ENCODE measurements at places on chromosomes 2 and 18.

DNA sequence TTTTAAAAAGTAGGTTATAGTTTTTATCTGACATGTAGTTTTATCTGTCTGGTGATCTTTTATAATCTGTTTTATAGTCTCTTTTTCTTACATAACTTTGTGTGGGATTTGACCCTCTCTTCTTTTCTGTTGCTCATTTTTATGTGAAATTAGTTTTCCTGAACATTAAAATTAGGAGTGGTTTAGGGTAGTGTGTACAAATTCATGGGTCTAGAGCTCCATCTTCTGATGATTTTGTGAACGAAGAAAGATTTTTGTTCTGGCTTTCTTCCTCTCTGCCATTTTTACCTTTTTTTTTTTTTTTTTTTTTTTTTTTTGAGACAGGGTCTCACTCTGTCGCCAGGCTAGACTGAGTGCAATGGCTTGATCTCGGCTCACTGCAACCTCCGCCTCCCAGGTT is 46.6 kb downstream of the SLC30A6 start:
- DNase-seq = no peak

DNA sequence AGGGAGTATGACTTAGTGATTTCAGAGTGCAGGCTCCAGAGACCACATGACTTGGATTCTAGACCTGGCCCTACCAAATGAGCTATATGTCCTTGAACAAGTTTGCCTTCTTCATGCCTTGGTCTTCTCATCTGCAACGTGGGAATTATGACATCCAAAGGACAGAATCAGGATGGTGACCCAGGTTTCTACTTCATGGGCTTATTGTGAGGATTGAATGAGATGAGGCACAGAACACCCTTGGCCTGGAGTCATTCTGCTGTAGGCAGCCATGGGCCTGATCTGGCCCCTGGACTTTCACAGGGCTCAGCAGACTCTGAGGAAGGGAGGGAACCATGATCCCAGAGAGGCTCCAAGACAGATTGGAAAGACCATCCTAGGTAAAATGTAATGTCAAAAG is 85.6 kb upstream of the HAAO start:
- no peak for DNase-seq

- no peak for DNase-seq
Observed at GRCh38 chr2:112133344-112133743, 4.8 kb upstream of the FBLN7 start.

DNA sequence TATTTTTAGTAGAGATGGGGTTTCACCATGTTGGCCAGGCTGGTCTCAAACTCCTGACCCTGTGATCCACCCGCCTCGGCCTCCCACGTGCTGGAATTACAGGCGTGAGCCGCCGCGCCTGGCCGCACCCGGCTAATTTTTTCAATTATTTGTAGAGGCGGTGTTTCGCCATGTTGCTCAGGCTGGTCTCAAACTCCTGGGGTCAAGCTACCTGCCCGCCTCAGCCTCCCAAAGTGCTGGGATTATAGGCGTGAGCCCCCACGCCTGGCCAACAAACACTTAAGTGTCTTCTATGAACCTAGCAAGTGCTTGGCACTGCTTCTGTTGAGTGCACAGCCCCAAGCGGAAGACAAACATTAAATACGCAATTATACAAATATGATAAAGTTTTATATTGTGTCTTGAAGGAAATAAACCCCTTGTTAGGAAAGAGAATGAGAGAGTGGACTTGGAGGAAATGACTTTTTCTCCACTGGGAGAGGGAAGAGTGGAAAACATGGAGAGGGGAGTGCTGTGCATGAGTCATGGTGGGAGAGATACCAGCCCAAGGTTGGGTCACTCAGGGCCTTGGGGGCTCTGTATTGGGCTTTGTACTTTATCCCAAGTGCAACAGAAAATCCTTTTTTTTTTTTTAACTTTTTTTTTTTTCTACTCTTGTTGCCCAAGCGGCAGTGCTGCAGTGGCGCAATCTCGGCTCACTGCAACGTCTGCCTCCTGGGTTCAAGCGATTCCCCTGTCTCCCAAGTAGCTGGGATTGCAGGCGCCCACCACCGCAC is 41.4 kb upstream of the ACTR2 start:
- no peak for DNase-seq

- no peak for DNase-seq
Observed at GRCh38 chr18:3255611-3256165, 6.2 kb upstream of the MYL12B start.

- no peak for DNase-seq
Observed at GRCh38 chr2:203418271-203418670, 90.1 kb downstream of the ABI2 start.

GRCh38 chr18:63043516-63043915 is 276.1 kb downstream of the BCL2 start:
- no peak for DNase-seq

GRCh38 chr18:72833471-72833870 is 34.3 kb downstream of the NETO1 start:
- no peak for DNase-seq

DNA sequence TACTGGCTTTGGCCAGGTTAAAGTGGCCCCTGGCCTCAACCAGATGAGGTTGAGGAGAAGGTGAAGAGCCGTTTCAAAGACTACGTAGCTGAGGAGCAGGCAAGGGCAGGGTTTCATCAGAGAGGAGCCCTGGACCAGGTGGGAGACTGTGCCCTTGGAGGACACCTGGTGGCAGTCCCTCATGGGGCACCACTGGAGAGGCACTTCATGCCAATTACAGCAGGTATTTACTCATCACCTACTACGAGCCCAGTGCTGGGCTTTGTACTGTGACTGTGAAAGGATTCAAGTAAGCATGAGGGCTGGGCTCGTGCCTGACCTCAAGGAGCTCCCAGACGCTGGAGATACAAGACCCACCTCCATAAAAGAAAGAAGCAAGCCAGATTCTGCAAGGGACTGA is 37.6 kb downstream of the SMAD7 start:
- no peak for DNase-seq

- no peak for DNase-seq
Observed at GRCh38 chr18:63550068-63550467, 7.9 kb downstream of the SERPINB12 start.

GRCh38 chr2:237919593-237919992 is 47.2 kb upstream of the UBE2F start:
- DNase-seq = no peak

- DNase-seq = no peak
Observed at GRCh38 chr2:18829976-18830375, 240.6 kb upstream of the NT5C1B start.

GRCh38 chr2:199922856-199923255 is 11.8 kb downstream of the C2orf69 start:
- DNase-seq = no peak

DNA sequence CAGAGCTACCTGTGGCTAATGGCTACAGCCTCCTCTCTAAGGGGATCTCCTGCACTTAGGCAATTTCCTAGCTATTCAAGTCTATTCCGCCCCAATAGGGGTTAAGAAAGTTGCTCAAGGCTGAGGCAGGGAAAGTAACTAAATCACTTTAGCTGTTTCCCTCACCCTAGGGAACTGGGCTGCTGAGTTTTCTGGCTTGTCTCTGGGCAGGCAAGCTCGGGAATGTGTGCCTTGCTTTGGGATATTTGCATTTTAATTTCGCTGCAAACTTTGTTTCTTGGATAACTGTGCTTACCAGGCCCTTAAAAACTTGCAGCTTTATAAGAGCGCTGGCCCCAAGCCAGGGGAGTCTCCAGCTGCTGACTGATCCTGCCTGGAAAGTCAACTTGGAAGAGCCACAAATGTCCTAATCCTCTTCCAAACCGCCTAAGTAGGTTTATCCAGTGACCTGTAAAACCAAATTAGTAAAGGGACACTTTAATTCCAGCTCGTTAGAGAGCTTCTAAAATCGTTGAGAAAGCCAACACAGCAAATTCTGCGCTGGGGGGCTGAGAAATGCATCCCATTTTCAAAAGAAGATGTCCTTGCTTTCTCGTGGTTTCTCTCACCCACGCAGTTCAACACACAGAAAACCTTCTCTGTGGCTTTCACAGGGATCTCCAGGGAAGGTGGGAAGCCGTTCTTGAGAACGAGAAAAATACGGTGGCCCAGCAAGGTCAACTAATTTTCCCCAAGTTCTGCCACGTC is 59.5 kb upstream of the SP3 start:
- DNase-seq = no peak

- DNase-seq = peak; percentile 9
Observed at GRCh38 chr2:190277234-190278112, 42.2 kb downstream of the HIBCH start.

- DNase-seq = peak; percentile 15
Observed at GRCh38 chr2:57760381-57760801, 286.2 kb upstream of the VRK2 start.

DNA sequence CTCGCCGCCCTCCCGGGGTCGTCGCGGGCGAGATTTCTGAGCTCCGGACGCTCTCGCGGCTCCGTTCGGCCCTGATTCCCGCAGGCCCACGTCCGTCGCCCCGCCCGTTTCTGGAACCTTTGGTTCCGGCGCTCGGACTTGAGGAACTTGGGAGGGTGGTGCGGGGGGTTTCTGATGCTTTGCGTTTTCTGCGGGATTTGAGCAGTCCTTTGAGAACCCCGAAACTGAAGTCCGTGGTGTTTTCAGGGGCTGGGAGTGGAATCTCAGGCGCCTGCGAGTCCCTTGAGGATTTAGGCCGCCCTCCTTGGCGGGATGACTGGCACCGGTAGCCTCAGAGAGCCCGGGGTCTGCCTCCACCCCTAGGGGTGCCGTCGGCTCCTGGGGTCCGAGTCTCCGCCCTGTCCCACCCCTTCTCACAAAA is 336 bp downstream of the THNSL2 start:
- DNase-seq = peak; percentile 58

GRCh38 chr2:173654896-173655265 is 300.2 kb downstream of the CDCA7 start:
- DNase-seq = no peak

DNA sequence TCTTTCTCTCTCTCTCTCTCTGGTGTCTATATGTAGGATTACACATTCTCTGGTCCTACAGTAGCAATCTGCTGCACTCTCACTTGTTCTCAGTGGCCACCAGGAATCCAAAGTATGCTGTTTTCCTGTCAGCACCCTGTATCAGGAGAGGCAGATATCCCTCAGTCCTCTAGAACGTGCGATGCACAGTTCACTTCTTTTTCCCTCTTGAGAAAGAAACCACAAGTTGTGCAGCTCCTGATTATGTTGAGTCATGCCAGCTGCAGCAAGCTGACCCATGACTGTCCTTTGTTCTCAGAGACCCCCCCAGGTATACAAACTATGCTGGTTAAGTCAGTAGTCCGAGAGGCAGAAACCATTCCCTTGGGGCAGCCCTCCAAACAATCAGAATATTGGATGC is 54.6 kb downstream of the LANCL1 start:
- no peak for DNase-seq

DNA sequence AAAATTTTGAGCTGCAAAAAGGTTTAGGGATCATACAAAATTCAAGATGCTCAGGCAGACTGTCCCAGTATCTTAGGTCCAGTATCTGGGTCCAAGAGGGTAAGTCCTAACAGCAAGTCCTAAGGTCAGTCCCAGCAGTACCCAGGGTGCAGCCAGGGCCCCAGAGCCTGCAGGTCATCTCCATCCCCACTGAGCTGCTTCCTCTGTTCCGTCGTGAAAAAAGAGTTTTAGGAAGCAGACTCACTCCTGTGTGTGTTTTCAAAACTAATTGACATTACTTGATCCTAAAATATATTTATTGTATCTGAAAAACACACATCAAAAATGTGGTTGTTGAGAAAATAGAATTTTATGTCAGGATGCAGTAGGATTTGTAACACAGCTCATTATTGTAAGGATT is 69.9 kb upstream of the ALKAL2 start:
- no peak for DNase-seq

GRCh38 chr18:48810805-48811204 is 140.0 kb downstream of the SMAD7 start:
- no peak for DNase-seq

GRCh38 chr2:233693963-233694362 is 1.3 kb downstream of the UGT1A6 start:
- no peak for DNase-seq

- DNase-seq = no peak
Observed at GRCh38 chr18:13427354-13427753, 208.8 kb downstream of the LDLRAD4 start.

DNA sequence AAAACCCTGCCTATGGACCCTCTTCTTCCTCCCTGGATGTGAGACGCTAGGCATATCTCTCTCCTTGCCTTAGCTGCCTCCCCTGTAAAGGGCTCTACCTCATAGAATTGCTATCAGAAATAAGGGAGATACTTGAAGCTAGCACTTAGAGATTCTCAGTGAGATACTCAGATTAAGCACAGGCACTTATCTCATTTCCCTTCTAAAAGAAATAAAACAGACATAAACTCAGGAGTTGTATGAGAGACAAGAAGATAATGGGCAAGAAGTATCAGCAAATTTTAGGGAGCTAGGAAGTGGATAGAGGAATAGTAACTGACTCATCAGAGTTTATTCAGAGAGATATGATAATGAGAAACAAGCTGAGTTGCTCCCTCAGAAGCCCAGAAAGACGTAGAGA is 131.0 kb downstream of the SP3 start:
- no peak for DNase-seq

GRCh38 chr2:12161085-12161484 is 414.7 kb downstream of the LPIN1 start:
- peak; percentile 52 for DNase-seq

DNA sequence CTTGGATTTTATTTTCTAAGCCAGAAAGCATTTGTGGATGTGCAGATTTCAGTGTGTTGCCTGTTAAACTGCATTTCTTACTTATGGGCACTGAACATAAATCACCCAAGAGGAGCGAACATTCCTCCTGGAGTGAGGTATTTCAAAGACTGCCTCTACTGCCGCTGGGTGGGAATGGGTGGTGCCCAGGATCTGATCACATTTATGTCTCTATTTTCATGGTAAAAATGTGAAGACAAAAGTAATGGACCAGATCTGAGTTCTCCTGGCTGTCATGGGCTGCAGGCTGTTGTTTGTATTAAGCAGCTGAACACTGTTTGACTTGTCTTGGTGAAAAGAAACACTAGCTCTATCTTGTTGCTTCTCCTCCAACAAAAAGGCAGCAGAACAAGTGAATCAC is 251.7 kb downstream of the NCKAP5 start:
- DNase-seq = no peak

DNA sequence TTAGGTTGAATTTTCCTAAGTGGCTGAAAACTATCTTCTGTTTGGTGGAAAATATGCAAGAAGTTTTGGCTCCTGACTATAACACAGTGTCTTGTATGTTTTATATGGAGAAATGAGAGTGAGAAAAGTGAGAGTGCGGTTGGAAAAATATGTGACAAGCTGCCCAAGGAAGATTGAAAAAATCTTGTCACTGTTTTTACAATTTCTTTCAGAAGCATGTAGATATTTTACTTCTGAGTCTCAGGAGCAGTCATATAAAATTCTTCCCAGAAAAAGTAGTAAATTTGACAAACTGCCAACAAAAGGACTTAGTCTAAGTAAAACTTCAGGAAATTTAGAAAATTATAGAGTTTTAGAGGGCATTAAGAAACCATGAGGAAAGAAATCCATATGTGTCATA is 19.4 kb upstream of the RMND5A start:
- DNase-seq = no peak

GRCh38 chr2:892401-892800 is 58.2 kb upstream of the SNTG2 start:
- DNase-seq = no peak

DNA sequence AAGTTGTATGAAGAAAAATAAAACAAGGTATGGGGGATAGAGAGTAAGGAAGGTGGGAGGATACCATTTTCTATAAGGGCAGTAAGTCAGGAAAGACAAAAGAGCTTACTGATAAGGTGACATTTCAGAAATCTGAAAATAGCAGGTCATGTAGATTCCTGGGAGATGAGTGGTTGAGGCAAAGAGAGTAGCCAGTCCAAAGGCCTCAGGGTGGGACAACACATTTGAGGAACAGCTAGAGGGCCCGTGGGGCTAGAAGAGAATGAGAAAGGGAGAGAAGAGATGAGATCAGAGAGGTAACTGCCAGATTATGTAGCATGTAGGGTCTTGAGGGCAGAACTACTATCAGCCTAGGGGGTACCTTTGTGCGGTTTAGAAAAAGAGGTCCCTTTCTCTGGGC is 2.9 kb downstream of the CLHC1 start:
- DNase-seq = no peak
